ENCODE measurements at places on chromosomes 4 and X.

- no peak for DNase-seq
Measured at GRCh38 chr4:48197643-48198237, 63.7 kb upstream of the TXK start.

DNA sequence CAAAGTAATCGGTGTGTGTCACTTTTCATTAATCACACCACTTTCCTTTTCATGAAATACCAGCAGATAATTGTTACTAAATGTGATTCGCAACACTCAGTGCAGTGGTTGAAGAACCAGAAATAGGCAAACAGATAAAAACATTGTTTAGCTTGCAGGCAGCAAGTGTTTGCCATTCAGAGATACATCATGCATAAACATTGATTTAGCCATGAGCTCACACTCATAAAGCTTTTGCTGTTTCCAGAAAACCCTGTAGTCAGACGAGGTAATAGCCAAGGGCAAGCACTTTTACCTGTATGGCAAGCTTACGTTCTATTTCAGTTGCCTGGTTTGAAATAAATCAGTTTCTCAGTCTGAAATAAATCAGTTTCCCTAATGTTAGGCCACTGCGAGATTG lies 542.0 kb upstream of the TENM3 start:
- no peak for DNase-seq

DNA sequence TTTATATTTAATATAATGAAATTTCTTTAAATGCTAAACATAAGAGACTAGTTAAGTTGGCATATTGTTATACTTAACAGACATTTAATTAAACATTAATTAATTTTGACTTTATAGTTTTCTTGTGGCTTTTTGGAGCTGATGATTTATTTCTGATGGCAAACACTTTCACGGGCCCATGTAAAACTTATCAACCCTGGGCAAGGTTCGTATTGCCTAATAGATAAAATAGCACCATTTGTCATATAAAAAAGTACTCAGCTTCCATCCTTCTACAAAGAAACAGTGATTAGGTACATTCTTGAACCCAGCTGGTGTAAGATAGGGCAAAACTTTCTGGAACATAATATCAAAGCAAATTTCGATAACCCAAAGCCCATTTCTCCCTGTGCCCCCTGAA lies 63.2 kb downstream of the PAK3 start:
- DNase-seq: no peak

DNA sequence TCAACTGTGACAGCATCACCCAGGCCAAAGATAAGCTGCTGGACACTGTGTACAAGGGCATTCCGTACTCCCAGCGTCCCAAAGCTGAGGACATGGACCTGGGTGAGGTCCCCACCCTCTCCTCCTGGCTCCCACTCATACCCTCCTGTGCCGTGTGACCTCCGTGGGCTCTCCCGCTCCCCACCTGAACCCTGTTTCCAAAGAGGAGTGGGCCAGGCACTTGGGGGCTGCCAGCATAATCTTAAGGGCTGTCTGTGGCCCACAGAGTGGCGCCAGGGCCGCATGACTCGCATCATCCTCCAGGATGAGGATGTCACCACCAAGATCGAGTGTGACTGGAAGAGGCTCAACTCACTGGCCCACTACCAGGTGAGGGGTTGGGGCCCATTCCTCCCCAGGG lies 10.0 kb downstream of the LAGE3 start:
- DNase-seq: no peak

GRCh38 chrX:12777670-12778069 lies 13.5 kb upstream of the PRPS2 start:
- no peak for DNase-seq

GRCh38 chr4:52914051-52914605 lies 52.0 kb downstream of the RASL11B start:
- no peak for DNase-seq

DNA sequence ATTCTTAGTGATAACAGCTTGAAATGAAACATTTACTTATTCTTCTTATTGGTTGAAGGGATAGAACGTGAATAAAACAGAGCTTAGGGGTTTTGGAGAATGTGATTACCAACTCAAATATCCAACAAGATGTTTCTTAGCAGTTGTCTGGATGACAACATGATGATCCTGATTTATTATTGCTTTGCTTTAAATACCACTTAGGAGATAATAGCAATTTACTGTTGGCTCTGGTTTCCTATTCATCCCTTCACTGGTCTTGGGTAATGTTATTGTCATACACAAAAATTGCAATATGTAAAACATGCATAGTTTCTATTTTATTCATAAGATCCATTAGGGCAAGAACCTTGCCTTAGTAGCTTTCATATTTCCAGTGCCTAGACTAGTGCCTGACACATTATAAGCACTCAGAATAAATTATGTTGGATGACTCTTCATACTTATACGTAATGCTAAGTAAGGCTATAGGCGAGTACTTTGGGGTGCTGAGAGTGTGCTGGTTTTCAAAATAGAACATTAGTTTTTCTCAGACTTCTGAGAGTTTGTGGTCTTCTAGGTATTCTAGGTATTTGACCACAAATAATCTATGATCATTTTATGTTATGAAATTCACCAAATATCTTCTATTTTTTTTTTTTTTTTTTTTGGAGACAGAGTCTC lies 58.6 kb upstream of the PGRMC2 start:
- no peak for DNase-seq

- no peak for DNase-seq
Measured at GRCh38 chrX:46152756-46153155, 392.5 kb downstream of the ZNF674 start.

GRCh38 chr4:184193556-184194525 lies 23.8 kb downstream of the ENPP6 start:
- no peak for DNase-seq

Measured in stimulated activated CD4-positive, alpha-beta T cell treated with anti-CD3 and anti-CD28 coated beads, Interleukin-4, amount 100 ng/mL, for 48 hours (primary cell).